ENCODE measurements at places on chromosomes 13 and 19.

DNA sequence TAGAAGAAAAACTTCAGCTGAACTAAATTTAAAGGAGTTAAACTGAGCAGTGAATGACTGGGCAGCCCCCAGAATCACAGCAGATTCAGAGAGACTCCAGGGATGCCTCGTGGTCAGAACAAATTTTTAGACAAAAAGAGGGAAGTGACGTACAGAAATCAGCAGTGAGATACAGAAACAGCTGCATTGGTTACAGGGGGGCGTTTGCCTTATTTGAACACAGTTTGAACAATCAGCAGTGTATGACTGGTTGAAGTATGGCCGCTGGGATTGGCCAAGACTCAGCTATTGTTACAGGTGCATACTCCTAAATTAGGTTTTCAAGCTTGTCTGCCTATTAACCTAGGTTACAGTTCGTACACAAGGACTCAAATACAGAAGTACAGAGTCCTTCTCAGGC lies 2.2 kb upstream of the SPRYD7 start:
- no peak for DNase-seq

DNA sequence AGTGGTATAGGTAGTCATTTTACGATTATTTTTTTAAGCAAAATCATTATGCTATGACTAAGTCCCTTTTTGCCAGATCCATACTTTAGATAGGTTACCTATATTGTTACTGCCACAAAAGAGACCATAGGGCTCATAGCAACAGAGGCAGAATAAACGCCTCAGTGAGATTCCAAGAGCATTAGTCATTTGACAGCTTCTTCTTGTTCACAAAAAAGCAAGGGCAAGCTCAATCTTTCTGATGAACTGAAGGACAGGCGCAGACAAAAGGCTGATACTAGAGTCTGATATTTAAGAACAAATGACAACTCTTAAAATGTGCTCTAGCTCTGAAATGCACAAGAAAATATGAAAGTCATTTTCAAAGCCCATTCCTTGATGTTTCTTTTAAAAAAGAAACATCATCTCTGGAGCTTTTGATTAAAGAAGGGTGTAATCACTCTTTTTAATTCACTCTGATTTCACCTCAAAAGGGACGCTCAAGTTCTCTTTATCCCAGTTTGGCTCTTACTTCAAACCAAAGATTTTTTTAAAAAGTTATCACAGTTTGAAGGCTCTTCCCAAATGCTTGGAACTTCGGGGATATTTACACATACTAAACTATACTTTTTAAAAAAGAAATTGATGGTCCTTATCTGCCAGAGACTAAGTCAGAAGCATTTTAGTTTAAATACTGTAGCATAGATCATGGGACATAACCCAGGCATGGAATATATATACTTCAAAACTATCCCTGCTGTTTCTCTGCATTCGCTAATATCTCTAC lies 187.2 kb downstream of the EFNB2 start:
- DNase-seq, result no peak

GRCh38 chr13:35835989-35836388 lies 295.2 kb downstream of the DCLK1 start:
- no peak for DNase-seq

- DNase-seq, result no peak
These were observed 1.3 kb downstream of the TRIP10 start for GRCh38 chr19:6740589-6741343.

- no peak for DNase-seq
These were observed 21.5 kb downstream of the EPN1 start for GRCh38 chr19:55696301-55697068.

DNA sequence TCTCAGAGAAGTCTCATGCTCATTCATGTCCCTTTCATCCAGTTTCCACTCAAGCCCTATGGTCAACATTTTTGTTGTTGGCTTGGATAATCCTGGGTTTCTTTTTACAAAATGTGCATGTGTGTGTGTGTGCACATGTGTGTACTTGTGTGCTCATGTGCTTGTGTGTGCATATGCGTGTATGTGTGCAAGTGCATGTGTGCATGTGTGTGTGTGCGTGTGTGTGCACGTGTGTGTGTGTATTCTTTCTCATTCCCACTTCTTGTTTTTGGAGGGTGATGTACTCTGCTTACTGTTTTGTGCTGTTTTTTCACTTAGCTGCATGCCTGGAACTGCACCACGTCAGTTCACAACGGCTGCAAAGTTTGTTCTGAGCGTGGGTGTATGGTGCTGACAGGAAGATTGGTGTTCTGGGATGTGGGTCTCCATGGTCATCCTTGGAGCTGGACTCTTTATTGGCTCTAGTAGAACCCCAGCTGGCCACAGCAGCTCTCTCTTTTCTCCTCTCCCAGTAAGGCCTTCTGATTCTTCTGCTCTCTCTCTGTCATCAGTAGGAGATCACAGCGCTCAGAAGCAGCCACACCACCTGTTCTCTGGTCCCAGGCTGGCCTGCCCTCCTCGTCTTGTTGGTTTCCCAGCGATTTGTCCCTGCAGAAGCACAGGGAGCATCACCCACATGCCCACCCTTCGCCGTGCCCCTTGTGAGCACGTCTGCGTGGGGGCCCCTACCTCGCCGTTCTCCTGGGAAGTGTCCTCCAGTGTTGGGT lies 60.8 kb downstream of the SOX1 start:
- no peak for DNase-seq

- DNase-seq, result no peak
These were observed 214.1 kb downstream of the COL4A1 start for GRCh38 chr13:110092831-110093247.

DNA sequence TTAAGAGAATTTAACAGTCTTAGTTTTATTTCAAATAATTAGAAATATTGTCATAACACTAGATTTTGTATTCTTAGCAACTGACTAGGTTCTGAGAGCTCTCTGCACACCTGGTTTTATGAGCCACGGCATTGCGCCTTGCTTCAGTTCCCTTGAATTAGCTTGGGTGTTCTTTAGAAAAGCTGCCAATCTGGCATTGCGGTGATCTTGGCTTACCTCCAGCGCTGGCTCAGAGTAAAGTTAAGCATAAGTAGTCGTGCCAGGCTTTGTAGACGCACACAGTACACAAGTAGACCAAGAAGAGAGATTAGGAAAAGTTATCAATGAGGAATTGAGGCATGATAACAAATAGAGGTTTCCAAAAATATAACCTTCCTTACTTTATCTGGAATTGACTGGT lies 45.7 kb downstream of the TPP2 start:
- no peak for DNase-seq
